ENCODE measurements at places on chromosomes 2 and 18.

DNA sequence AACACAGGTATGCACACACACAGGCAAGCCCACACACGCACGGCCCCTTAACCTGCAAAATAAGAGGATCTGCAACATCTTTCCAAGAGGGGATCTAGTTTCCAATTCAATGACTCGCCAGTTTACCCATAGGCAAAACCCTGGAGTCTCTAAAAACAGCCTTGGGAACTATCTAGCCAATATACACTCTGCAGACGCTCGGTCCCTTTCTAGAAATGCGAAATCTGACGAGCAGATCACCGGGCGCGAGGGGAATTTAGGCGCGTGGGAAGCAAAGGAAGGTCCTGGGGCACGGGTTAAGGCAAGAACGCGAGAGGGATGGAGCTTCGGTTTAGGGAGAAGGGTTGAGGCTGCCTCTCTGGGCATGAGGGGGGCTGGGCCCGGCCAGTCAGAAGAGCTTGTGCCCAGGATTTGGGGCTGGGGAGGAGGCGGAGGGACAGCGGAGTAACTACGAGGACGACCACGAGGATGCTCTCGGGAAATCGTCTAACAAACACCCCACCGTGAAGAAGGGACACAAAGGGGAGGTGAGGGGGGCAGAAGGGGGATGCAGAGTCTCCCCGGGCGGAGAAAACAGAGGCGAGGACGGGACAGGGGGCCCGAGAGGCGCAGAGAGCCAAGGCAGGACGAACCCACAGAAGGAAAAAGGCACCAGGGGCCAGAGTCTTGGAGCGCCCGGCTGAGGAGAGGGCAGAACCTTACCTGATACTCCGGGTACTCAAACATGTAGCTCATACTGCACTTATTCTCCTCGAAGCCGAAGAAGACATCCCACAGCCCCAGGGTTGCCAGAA, 542 bp downstream of the PGAP1 start:
- peak; percentile 10 for DNase-seq

DNA sequence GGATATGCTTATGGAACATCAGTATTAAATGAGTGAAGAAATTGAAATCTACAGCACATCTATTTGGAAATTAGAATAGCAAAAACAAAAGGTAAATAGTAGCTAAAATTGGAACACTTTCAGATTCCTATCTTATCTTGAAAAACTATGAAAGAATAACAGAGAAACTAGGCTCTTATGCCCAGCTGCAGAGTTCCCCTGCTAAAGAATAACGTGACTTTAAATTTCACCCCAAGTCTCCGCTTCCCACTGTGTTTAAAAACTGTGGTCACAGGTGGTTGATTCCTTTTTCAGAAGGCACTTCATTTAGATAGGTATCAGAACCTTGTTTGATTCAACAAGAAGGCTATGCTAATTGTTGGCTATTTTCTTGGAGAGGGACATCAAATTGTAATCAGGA, 30.1 kb downstream of the ARHGAP28 start:
- DNase-seq, result no peak

DNA sequence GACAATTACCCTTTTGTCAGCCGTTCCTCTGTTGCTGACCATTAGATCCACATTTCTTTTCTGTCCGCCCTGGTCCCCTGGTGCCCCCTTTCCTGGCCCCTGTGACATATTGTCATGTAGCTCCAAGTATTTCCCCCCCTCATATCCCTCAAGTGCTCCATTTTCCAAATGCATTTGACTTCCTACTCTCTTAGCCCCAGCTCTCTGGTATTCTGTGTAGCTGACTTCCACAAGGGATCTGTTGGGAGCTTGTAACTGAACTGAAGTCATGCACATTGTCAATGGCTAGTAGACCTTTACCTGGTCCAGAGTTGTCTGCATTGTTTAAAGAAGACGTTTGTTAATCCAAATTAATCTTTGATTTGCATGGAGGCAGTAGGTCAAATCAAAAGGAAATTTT, 34.8 kb downstream of the LIPG start:
- no peak for DNase-seq

- DNase-seq, result no peak
These were observed 32.3 kb upstream of the VWC2L start for GRCh38 chr2:214378455-214379103.

- DNase-seq, result no peak
These were observed 253.9 kb upstream of the CNTNAP5 start for GRCh38 chr2:123770996-123771720.

DNA sequence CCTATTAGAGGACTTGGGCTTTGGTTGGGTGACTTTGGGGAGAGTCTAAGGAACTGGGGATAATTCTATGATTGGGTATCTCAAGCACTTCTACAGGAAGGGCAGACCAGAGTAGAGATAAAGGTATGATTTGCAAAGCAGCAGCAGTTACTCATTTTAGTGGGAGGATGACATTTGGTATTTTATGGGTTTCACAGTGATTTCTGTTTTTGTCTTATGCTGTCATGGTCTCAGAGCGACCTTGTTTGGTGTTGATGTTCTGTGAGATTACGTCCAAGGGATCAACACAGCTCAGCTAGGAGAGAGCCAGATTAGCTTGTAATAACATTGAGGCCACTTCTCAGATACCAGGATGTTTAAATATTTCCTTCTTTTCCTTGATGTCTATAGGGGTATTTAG, 18.2 kb downstream of the TTR start:
- no peak for DNase-seq

- peak; percentile 66 for DNase-seq
These were observed 10.5 kb downstream of the CHMP1B start for GRCh38 chr18:11861583-11862288.

DNA sequence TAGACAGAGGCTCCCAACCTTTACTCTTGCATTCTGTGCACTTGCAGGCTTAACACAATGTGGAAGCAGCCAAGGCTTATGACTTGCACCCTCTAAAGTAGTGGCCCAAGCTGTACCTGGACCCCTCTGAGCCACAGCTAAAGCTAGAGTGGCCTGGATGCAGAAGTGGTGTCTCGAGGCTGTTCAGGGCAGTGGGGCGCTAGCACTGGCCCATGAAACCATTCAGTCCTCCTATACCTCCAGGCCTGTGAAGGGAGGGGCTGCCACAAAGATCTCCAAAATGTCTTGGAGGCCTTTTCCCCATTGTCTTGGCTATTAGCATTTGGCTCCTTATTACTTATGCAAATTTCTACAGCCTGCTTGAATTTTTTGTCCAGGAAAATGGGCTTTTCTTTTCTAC, 207.7 kb downstream of the OSR1 start:
- no peak for DNase-seq

DNA sequence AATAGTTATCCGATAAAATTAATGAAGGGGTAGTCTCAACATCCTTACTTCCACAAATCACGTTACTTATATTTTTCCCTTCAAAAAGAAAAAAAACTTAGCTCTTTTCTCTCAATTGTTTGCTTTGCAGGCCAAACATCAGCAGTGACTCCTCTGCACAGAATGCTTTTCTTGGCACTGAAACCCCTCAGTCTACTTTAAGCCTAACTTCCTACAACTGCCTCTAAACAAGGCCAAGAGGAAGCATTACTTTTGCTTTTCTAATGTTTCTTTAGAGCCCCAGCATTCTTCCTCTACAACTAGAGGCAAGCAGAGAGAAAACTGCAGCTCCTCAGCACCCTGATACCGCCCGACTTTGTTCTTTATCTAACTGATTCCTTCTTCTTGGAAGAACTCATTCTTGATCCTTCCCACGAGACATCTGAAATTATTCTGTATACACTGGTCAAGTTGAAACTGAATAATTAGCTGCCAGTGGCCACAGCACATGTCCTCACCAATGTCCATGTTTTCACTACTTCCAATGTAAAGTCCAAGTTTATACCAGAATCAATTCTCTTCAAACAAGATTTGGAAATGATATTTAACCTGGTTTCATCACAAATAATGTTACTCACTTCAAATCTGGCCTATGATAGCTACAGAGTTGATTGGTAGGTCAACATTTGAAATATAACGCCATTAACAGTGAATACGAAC, 55.3 kb downstream of the DTNB start:
- peak; percentile 10 for DNase-seq

DNA sequence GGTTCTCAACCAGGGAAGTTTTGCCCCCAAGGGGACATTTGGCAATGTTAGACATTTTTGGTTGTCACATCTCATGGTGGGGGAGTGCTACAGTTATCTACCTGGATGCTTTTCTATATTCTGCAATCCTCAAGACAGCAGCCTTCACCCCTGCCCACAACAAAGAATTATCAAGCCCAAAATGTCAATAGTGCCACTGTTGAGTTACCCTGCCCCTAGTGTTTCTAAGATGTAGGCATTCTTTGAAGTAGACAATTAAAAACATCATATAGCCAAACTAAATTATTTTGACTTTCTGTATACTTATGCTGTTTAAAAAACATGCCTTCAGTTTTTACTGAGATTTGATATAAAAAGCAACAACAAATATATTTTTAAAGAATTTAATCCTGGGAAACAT, 48.0 kb downstream of the ABI2 start:
- no peak for DNase-seq

GRCh38 chr2:173749315-173749714, 215.9 kb downstream of the SP3 start:
- DNase-seq, result peak; percentile 23

DNA sequence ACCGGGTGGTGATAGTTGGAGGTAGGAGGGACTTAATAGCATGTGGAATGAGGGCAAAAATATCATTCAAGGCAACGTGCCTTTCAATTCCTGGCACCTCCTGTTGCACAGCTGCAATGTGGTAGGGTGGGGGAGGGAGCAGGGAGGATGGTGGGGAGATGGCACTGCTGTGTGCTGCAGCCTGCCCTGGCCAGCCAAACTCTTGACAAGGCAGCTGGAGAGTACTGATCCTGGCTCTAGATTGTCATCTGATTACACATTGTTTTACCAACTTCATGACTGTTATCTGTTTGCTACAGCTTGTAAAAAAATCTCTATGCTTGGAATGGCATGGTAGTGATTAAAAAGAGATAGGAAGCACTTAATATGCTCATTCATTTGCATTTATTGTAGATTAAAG, 47.7 kb downstream of the PLCL1 start:
- DNase-seq, result no peak

- DNase-seq, result no peak
These were observed 578 bp upstream of the ACKR3 start for GRCh38 chr2:236568922-236569572.

DNA sequence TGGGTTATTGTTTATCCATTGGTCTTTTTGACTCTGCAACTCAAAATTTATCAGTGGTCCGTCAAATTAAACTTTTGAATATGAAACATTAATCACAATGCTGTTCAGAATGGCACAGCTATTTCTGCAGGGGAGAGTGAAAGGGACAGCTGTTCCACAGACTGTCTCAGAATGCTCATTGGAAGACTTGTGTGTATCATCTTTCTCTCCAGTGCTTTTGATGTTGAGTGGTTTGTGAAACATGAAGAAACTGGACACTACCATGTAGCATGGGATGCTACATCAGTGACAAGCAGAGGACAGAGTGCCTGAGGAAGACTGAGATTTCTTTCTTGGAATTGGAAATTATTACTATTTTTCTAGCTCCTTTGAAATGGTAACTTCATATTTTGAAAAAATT, 115.7 kb downstream of the PLCL1 start:
- DNase-seq, result no peak

GRCh38 chr2:119338826-119339561, 27.6 kb downstream of the C2orf76 start:
- DNase-seq, result no peak

GRCh38 chr18:13619505-13620205, 106.7 kb downstream of the FAM210A start:
- no peak for DNase-seq

DNA sequence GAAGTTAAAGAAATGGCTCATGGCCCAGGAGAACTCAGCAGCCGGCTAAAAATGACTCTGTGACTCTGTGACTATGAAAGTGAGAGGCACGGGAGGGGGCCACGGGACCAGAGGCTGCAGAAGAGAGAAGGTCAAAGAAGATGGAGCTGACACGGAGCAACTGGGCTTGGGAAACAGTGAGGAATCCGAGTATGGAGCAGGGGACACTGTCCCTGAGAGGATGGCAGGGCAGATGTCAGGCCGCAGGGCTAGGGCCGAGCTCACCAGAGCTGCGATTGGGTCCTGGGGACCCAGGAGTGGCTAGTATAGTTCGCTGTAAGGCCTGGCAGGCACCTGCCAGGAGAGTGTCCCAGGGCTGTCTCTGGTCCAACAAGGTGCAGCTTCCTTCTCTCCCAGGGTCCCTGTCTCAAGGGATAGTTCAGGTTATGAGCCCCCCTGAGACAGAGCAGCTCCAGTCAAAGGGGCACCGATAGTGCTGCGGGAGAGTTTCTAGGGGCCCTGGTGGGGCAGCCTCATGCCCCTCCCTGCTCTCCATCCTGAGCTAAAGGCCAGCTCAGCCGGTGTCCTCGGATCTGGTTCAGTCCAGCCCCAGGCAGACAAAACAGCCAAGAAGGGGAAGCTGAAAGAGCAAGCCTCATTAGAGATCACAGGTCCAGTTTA, 42.7 kb downstream of the CIB4 start:
- no peak for DNase-seq

DNA sequence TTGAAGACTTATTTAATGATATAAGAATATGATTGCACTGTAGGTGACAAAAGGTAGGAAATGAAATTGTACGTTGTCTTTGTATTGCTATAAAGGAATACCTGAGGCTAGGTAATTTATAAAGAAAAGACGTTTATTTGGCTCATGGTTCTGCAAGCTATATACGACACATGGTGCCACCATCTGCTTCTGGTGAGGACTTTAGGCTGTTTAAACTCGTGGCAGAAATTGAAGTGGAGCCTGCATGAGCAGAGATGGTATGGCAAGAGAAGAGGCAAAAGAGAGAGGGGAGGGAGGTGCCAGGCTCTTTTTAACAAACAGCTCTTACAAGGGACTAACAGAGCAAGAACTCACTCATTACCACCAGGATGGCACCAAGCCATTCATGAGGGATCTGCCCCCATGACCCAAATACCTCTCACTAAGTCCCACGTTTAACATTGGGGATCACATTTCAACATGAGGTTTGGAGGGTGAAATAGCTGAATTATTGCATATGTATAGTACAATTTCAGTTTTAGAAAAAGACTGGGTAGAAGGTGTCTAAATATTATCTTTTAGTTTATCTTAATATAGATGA, 86.8 kb downstream of the GULP1 start:
- DNase-seq, result no peak

DNA sequence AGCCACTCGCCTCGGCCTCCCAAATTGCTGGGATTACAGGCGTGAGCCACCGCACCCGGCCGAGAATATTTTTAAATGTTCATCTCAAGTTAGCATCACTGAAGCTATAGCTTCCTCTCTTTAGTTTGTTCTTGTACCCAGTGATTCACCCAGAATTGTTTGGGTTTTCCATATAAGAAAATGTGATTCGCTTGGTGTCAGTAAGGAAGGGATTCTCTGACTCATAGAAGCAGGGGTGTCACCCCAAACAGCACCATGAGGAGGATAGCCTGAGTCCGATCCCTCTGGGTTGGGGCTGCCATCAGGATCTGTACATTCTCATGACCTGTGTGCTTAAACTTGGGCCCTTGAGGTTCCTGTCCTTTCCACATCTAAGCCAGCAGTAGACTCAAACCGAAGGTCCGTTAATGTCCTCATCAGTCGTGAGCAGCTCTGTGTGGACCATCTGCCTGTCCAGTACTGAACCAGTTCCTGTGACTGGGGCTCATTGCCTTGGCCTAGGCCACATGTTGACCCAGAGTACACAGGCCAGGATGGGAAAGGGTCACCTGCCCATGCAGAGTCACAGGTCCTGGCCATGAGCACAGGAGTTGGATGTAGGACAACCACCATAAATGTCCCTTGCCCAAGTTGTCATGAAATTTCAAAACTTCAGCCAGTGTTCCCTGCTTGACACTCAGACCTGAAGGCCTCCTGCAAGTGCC, 311.9 kb downstream of the GBX2 start:
- no peak for DNase-seq
